ENCODE measurements at places on chromosomes 13 and 19.

DNA sequence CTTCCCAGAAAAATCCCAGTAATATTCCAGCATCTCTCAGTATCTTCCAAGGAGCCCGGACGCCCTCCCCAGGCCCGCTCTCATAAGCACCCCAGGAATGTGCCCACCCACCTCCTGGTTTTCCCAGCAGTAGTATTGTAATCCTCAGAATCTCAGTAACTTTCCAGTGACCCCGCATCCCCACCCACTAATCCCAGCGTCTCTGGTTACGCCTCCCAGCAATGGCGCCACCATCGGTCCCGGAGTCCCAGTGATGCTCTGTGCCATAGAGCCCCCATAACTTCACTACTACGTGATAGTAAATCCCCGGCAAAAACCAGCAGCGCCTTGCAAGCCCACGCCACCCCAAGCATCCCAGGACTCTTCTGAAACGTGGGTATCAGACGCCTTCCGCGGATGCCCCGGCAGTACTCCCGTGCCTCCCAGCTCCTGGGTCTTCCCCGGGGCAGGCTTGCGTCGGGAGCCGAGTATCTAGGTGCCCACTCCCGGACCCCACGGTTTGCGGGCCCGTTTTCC, 928 bp upstream of the PNPLA6 start:
- peak; percentile 33 for DNase-seq

GRCh38 chr19:42268704-42269477, at the start of gene CIC:
Gene CIC (plus strand): TSS chr19:42269252. CDS start chr19:42271784, 2,532 bp downstream.
- peak; percentile 100 for DNase-seq

- DNase-seq = no peak
Observed at GRCh38 chr13:28239374-28239773, 101.0 kb downstream of the PAN3 start.

- DNase-seq = no peak
Observed at GRCh38 chr19:48870048-48870447, 1.6 kb upstream of the PLEKHA4 start.

DNA sequence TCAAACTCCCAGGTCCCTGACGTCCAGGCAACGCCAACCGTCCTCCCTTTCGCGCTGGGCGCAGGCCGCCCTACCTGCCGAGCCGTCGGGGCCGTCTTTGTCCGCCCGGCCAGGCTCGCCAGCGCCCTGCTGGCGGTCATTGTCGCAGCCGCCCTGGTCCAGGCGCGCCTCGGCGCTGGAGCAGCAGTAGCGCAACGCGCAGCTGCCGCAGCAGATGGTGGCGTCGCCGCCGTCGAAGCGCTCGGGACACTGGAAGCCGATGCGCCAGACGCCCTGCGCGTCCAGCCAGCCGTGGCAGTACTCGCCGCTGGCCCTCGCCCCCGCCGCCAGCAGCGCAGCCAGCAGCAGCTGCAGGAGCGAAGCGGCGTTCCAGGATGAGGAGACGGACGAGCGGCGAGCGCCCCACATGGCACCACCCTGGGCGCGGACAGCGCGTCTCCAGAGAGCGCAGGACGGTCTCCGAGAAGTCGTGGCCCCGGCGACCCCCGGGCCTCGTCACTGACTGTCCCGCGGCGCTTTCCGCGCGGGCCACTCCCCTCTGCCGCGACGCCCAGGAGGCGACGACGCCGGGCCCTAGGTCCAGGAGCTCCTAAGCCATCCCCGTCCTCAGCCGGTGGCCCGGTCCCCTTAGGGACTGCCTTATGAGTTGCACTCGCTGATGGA, 1.1 kb downstream of the SHISA2 start:
- no peak for DNase-seq

DNA sequence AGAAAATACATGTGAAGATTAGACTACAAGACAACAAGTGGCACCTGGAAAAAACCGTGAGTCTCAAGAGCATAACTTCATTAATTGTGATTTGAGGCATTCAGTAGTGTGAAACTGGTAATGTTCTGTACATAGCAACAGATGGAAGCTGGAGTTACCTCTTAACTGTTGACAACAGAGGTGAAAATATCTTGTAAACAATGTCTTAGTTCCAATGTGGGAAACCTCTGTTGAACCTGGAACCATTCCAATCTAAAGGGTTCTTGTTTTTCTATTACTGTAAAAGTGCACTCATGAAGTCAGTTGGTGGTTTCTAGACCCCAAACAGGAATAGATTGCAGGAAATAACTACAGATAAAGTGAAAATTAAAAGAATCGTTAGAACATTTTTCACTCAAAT, 728.4 kb downstream of the SLITRK1 start:
- no peak for DNase-seq

DNA sequence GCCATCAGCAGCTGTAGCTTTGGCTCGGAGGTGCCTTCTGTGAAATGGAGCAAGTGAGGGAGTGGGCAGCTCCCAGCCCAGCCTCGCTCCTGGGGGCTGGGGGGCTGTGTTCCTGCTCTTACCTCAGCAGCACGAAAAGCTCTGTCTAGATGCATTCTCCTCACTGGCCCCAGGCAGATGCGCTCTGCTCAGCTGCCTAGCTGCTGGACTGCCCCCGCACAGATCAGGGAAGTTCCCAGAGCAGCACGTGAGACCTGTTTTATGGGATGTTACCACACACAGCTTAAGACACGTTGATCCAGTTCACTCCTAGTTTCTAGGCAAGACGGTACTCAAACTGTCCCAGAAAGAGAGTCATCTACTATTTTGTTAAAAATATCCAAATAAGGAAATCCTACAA, 13.6 kb downstream of the LCP1 start:
- DNase-seq = no peak

DNA sequence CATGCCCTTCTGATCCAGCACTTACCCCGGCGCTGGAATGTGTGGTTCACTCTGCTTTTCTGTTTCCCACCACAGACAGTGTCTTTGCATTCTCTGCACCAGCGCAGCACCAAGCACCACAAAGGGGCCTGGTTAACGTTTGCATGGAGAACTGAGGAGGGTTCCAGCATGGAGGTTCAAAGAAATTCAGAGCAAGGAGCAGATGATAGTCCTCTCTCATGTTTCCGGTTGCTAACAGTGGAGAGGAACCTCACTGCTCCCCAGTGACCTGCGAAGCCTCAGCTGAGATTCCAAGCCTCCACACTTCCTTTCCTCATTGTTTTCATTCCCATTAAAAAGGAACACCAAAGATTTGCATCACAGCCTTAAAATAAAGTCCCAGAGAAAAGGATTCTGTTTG, 99.7 kb downstream of the STARD13 start:
- no peak for DNase-seq

GRCh38 chr13:105389373-105389772, 1146.1 kb downstream of the EFNB2 start:
- no peak for DNase-seq

DNA sequence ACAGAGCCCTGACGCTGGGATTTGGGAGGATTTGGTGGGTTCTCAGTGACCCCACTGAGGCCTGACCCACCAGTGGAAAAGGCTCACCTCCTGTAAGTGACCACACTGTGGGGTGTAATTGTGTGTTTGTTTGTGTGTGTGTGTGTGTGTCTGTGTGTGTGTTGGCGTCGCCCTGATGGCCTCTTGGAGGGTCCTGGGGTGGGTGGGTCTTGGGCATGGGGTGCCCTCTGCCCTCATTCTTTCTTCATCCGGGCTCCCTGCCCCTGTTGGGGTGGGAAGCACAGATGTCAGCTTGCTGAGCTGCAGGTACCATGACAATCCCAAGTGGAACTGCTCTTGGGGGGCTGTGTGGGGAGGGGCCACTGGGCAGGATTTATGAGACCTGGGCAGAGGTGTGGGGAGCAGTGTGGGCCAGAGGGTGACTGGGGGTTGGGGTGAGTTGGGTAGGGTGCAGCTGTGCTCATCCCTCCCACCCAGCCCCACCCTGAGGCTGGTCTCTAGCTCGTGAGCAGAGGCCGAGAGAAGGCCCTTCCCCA, 22.8 kb downstream of the WTIP start:
- no peak for DNase-seq

DNA sequence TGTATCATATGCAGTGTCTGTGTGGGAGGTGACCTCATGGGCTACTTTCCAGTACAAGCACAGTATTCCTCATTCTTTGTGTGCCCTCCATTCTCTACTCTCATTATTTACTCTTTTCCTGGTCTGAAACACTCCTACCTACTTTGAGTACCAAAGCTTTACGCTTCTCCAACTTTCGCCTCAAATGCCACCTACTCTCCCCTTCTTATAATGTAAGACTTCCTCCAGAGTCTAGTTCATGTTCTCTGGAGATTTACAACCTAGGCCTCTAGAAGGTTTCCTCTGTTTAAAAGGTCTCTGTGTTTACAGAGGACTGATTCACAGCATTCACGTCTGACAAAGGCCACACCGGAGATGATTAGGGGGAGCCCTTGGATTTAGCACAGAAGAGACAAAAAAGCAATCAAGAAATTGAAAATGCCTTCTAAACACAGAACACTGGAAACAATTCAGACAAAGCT, 302.0 kb downstream of the KLF12 start:
- no peak for DNase-seq

DNA sequence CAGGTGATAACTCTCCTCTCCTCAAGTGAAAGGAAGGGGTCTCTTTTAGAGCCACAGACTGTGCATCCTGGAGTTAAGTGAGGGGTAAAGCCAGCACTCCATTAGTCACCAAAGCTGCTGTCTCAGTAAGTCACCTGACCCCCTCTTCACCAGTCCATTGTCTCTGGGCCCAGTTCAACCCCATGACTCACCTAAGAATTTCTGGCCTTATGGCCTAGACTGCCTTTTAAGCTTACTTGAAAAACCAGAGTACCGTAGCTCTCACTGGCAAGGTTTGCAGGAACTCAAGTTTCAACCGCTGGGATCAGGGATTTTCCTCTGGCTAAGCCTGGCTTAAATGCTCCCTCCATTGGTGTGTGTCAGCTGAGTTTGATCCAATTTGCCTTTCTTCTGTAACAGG, 23.4 kb upstream of the EID2 start:
- DNase-seq = no peak

DNA sequence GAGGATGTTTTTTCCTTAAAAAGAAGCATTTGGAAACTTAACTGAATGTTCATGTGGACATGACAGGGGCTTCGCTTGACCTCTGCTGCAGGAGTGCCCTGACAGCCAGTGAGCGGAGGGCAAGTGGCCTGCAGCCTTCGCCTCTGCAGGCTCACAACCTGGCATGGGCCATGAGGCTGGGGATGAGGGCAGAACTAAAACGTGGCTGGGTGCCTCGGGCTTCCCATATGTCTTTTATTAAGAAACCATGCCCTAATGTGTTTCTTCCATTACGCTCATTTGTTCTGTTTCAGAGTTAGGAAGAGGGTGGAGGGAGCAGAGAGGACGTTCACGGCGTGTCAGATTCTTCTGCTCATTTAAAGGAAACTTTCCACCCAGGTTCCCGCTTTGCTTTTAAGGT, 2.9 kb downstream of the ARHGEF7 start:
- no peak for DNase-seq

DNA sequence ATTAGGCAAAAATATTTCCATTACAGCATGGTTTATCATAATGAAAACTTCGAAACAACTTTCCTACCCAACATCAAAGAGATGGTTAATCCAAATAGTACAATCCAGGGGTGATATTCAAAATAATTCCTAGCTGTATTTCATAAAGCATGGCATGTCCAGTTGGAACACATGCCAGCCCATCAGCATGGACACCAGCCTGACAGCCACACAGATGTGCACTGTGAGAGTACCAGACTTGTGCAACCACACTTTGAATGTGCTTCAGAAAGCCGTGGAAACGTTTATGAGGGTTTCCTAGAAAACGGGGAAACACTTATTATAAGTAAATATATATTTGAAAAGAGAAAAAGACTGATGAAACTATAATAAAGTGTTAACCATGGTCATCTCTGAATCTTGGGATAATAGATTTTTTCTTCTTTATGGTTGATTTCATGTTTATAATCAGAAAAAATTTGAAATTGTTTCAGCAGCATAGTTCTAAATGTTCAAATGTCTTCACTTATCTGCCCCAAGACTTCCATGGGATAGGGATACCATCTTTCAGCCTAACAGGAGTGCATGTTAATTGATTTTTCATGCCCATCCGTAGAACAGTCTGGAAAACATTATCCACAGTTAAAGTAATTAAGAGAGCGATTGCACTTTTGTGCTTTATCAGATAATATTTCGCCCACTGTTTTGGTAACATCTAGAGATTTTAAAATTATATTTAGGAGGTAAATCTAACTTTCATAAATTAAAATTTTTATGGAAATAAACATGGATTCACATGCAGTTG, 242.6 kb upstream of the IRS2 start:
- DNase-seq = no peak

DNA sequence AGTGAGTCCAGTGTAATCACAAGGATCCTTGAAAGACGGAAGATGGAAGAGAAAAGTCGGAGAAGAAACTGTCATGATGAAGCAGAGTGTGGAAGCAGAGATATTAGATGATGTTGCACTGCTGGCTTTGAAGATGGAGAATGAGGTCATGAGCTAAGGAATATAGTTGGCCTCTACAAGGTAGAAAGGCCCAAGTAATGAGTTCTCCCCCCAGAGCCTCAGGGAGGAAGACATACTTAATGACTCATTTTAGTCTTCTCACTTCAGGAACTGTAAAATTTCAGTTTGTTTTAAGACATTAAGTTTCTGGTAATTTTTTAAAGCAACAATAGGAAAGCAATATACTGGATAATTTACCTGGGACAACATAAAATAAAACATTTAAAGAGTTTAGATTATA, 1331.5 kb upstream of the PCDH20 start:
- DNase-seq = no peak

GRCh38 chr19:53792721-53793433, 31.2 kb downstream of the NLRP12 start:
- peak; percentile 70 for DNase-seq

DNA sequence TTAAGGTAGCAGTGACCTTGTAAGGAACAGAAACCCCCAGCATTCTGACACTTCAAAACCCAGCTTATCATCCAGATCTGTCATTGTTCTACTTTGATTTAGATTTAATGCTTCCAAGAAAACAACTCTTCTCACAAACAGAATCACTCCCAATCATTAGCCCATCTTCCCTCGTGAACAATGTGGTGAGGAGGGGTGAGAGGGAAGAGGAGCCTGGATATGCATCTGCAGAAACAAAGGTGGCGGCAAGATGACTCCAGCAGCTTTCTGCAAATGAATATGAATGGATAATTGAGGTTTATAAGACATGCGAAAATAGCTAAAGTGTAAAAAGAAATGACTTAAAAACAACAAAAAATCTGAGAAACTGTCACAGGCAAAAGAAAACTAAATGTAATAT, 859.9 kb upstream of the SLC10A2 start:
- DNase-seq = no peak

DNA sequence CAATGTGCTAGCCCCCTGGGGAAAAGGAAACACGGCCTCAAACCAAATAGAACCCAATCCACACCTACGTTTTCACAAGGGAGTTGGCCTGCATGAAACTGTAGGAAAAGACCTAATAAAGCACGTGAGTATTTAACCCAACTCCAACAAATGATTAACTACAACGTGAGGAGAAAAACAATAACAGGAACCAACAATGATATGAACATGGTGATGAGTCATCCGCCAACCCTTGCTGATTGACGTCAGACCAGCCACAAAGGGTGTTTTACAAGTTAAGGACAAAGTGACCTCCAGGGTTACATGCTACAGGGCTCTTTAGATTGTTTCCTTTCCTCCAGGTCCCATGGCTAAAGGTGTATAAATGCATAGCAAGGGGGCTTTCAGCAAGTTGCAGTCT, 460.5 kb downstream of the COG6 start:
- peak; percentile 40 for DNase-seq
